ENCODE measurements at places on chromosomes 11 and 22. TPM values are rescaled to one million over a fixed set of nuclear protein-coding genes. Genes with fewer than 3 reads are reported as not detected.
A peak's percentile ranks its signal among the peaks of the same experiment; 100 is the strongest.

GRCh38 chr11:23021287-23021863 lies 161.1 kb upstream of the CCDC179 start:
- no peaks in the 10 kb centered on the region for H3K27me3 ChIP-seq
- DNase-seq, result no peak
- no peak overlapping the region for H3K4me3 ChIP-seq
- no peak overlapping the region for H3K27ac ChIP-seq
- no peaks in the 10 kb centered on the region for H3K36me3 ChIP-seq

DNA sequence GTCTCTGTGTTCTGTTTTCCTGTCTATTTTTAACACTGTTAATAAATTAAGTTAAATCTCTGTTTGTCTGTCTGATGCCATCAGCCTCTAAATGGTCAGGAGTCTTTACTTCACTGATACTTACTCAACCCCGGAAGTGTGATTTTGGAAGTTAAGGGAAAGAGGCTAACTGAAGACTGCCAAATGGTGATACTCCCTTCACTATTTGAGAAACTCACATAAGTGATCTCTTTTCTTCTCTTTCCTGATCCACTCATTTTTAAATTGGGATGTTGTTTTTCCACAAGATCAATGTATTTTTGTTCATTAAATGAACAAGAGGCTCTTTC lies 389 bp upstream of the CASP12 start:
- H3K4me1 ChIP-seq, result peaks cover 12% of the 10 kb centered on the region
- peak overlapping the region; percentile 66 for H3K27ac ChIP-seq
- peak overlapping the region; percentile 37 for H3K4me3 ChIP-seq
- no peaks in the 10 kb centered on the region for H3K27me3 ChIP-seq
- H3K36me3 ChIP-seq, result no peaks in the 10 kb centered on the region

- H3K27me3 ChIP-seq, result no peaks in the 10 kb centered on the region
- no peaks in the 10 kb centered on the region for H3K36me3 ChIP-seq
- no peaks in the 10 kb centered on the region for H3K4me1 ChIP-seq
- H3K4me3 ChIP-seq, result no peak overlapping the region
These were observed 12.5 kb downstream of the MGAT3 start for GRCh38 chr22:39469326-39469680.

- H3K4me1 ChIP-seq, result peaks cover 6% of the 10 kb centered on the region
- H3K27me3 ChIP-seq, result no peaks in the 10 kb centered on the region
- no peaks in the 10 kb centered on the region for H3K36me3 ChIP-seq
- no peak overlapping the region for H3K27ac ChIP-seq
These were observed 40.9 kb downstream of the ZC3H12C start for GRCh38 chr11:110134110-110134509.

GRCh38 chr11:96284917-96285316 lies 58.1 kb downstream of the MAML2 start:
- peaks cover 4% of the 10 kb centered on the region for H3K4me1 ChIP-seq
- DNase-seq, result no peak
- no peaks in the 10 kb centered on the region for H3K27me3 ChIP-seq
- H3K36me3 ChIP-seq, result no peaks in the 10 kb centered on the region
- no peak overlapping the region for H3K27ac ChIP-seq

DNA sequence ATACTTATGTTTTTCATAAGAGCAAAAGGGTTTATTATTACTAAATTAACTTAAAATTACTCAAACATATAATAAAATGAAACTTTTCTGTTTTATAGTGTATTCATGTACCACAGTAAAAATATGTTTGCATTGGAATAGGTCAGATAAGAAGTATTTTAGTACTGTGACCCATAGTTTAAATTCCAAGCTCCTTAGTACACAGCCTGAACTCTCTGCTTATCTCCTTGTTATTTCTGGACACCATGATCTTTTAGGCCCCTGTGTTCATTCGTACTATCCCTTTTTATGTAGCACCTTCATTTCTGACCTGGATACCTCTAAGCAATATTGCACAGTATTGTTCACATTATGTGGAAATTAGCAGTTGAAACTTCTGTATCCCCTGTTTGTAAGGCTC lies 296.7 kb upstream of the SYN3 start:
- no peak overlapping the region for H3K4me3 ChIP-seq
- DNase-seq, result no peak
- no peaks in the 10 kb centered on the region for H3K36me3 ChIP-seq

DNA sequence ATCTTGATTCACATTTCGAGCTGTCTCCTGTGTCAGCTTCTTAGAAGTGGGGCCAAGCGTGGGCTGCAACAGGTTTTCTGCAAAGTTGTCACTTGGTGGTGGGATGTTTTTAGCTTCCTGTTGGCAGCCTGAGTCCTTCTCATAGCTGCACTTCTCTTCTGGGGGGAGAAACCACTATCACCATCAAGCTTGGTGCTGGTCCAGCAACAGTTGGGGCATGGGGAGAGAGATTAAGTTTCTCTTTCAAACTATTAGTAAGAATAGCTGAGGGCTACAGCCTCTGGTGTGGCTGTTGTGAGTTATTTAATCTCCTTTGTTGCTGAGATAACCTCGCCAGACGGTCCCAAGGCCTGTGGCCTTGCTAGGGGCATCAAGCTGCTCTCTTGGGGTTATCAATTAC lies 123.3 kb upstream of the CRYBB3 start:
- no peaks in the 10 kb centered on the region for H3K36me3 ChIP-seq
- no peak for DNase-seq
- H3K27me3 ChIP-seq, result no peaks in the 10 kb centered on the region
- H3K27ac ChIP-seq, result no peak overlapping the region
- H3K4me3 ChIP-seq, result no peak overlapping the region
- H3K4me1 ChIP-seq, result peaks cover 28% of the 10 kb centered on the region

DNA sequence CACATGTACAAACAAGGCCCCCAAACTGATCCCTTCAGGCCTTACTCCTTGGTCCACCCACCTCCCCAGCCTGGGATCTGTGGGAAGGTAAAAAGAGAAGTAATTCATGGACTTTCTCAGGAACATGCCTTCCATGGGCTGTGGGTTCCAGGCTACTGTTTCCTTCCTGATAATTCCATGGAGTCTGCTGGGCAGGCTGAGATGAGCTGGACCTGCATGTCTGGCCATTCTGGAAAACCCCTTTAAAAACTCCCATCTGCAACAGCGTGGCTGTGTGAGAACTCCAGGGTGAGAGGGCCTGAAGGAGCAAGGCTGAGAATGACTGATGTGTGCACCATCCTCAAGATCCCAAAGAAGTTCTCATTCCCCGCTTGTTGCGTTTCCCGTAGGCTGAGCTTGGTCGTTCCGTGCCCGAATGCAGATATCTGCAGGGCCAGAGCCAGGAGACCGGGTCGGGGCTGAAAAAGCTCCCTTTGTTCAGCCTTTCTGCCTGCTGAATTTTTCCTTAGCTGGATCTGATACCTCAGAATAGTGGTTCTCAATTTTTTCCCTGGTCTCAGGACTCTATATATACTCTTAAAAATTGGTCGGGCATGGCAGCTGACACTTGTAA lies 72.9 kb downstream of the NAT10 start:
- no peaks in the 10 kb centered on the region for H3K27me3 ChIP-seq
- DNase-seq, result no peak
- peaks cover 25% of the 10 kb centered on the region for H3K4me1 ChIP-seq

GRCh38 chr22:47630741-47631534 lies 868.5 kb downstream of the TBC1D22A start:
- no peaks in the 10 kb centered on the region for H3K4me1 ChIP-seq
- DNase-seq, result peak; percentile 28
- H3K36me3 ChIP-seq, result no peaks in the 10 kb centered on the region
- H3K4me3 ChIP-seq, result no peak overlapping the region

- no peak overlapping the region for H3K27ac ChIP-seq
- H3K4me3 ChIP-seq, result no peak overlapping the region
- H3K36me3 ChIP-seq, result no peaks in the 10 kb centered on the region
- H3K4me1 ChIP-seq, result no peaks in the 10 kb centered on the region
- H3K27me3 ChIP-seq, result no peaks in the 10 kb centered on the region
These were observed 25.4 kb upstream of the MUC5B start for GRCh38 chr11:1197431-1197885.

DNA sequence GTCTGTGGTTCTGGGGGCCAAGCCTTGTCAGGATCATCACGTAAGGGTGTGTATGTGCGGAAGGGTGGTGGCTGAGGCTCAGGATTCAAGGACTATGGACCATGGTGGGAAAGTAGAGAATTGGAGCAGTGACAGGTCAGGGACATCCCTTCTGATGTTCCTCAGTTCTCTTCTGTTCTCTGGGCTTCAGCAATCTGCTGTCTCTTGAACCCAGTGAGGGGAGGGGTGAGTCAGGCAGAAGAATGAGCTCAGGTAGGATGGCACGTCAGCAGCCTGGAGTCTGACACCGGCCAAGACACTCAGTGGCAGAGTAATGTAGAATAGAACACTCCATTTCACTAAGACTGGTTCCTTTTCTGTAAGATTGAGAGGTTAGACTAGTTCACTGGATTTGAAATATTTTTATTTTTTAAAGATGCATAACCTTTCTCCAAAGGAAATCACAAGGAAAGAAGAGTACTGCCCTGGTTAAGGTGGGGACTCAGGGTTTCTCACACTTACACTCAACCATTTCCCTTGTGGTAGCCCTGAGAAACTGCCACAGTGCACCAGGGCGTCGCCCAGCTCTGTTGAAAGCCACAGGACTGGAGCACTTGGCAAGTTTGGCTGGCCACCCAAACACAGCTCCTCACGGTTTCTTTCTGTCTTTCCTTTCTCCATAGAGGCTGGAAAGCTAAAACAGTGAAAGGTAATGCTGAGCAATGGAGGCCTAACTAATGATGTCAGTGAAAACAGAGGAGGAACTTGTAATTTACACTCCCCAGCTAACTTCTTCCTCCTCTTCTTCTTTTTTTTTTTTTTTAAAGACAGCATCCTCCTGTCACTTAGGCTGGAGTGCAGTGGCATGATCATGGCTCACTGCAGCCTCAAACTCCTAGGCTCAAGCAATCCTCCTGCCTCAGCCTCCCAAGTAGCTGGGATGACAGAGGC lies 23.1 kb upstream of the MICAL2 start:
- H3K4me1 ChIP-seq, result no peaks in the 10 kb centered on the region
- no peaks in the 10 kb centered on the region for H3K27me3 ChIP-seq
- no peak overlapping the region for H3K4me3 ChIP-seq
- no peaks in the 10 kb centered on the region for H3K36me3 ChIP-seq

GRCh38 chr11:75182664-75183063 lies 31.8 kb downstream of the SLCO2B1 start:
- no peak overlapping the region for H3K27ac ChIP-seq
- no peaks in the 10 kb centered on the region for H3K4me1 ChIP-seq
- no peaks in the 10 kb centered on the region for H3K27me3 ChIP-seq
- no peaks in the 10 kb centered on the region for H3K36me3 ChIP-seq
- no peak overlapping the region for H3K4me3 ChIP-seq

DNA sequence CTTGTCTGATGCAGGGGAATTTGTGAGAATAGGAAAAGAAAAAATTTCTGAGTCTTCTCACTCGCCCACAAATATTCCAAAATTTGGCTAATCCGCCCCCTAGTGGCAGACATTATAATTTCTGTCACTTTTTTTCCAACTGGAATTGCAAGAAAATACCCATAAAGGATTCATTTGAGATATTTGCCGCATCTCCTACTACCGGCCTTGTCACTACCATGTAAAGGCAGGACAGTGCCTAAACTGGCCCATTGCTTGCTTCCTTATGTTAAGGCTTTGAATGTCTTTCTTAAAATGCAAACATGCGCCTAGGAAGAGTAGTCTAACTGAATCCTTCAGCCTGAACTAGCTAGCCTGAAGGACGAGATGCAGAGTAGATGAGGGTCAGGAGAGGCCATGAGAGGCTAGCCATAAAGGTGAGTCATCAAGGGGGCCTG lies 9.3 kb upstream of the CEP295 start:
- H3K4me3 ChIP-seq, result no peak overlapping the region
- no peaks in the 10 kb centered on the region for H3K27me3 ChIP-seq
- H3K36me3 ChIP-seq, result no peaks in the 10 kb centered on the region
- H3K27ac ChIP-seq, result no peak overlapping the region
- DNase-seq, result no peak
- H3K4me1 ChIP-seq, result no peaks in the 10 kb centered on the region

DNA sequence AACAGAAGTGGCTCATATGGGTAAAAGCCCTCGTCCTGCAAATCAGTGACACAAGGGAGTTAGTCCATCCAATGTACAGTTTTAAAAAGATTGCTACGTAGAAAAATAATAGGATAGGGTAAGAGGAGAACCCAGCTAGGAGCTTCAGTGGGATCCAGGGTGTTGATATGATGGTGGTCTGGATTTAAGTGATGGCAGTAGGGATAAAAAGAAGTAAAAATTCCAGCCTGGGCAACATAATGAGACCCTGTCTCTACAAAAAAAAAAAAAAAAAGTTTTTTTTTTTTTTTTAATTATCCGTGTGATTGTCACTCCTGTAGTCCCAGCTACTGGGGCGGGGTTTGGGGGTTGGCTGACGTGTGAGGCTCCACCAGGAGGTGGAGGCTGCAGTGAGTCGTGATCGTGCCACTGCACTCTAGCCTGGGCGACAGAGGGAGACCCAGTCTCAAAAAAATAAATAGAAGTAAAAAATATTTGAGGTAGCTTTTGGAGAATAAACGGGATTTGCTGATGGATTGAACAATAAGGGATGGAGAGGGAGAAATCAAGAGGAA lies 7.0 kb upstream of the L3MBTL2 start:
- peak overlapping the region; percentile 83 for H3K4me3 ChIP-seq
- DNase-seq, result no peak
- no peaks in the 10 kb centered on the region for H3K4me1 ChIP-seq
- H3K27ac ChIP-seq, result peak overlapping the region; percentile 69

The SPI1 gene
- total RNA-seq, result 7.5 TPM

The SLC35F2 gene
- total RNA-seq, result 5.8 TPM

The MN1 gene
- 14.3 TPM for total RNA-seq

The DUSP8 gene
- 24.5 TPM for total RNA-seq

The HTR3B gene
- not detected for total RNA-seq

The PIWIL4 gene
- 3.2 TPM for total RNA-seq

The OR8G5 gene
- total RNA-seq, result not detected

The MS4A7 gene
- 27.7 TPM for total RNA-seq

The GGT5 gene
- 58.7 TPM for total RNA-seq

The RAB36 gene
- total RNA-seq, result 0.59 TPM

The GAS2 gene
- 6.5 TPM for total RNA-seq

The PHOX2A gene
- not detected for total RNA-seq

The SLC25A1 gene
- 12.7 TPM for total RNA-seq

The CAT gene
- total RNA-seq, result 108 TPM

All from right atrium auricular region (tissue), 2 donors.